Lower leg skin (tissue), 4 donors: ENCODE measurements at places on chromosomes 13 and 19. TPM values are rescaled to one million over a fixed set of nuclear protein-coding genes. Genes with fewer than 3 reads are reported as not detected.

CCL25 gene
- not detected for total RNA-seq

GRCh38 chr19:19778666-19779065 lies 42.9 kb downstream of the ZNF506 start:
- DNase-seq, result no peak

DNA sequence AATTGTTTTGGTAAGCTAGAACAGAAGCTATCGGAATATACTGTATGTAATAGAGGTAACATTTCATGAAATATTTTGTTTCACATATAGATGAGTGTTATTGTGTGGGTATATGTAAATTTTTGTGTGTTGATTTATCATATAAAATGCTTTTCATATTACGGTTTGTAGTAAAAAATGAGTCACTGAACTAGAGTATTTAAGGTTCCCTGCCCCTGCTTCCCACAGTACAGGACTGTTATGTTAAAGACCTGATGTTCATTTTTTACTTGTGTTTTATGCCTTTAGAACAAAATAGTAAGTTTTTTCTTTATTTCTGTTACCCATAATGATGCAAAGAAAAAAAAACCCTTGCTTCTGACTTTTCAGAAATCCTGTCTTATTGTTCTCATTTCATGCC lies 243.4 kb downstream of the ENOX1 start:
- no peak for DNase-seq

- no peak for DNase-seq
Measured at GRCh38 chr13:99992949-99993351, 11.4 kb downstream of the ZIC2 start.

DNA sequence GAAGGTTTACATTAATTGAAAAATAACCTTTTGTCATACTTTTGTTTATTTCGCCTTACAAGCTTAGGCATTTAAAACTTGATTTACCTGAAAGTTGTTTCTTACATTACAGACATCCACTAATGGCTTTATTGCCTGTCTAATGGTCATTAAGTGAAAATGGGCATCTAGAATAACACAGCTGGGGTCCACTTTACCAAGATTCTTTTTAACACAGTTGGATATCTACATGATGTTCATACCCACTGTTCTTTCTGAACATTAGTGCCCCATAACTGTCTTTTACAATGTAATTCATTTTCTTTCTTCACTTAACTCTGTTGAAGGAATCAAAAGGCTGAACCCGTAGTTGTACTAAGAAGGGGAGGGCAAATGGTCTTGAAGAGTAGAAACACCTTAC lies 19.8 kb upstream of the KLHL1 start:
- no peak for DNase-seq

PCDH9 gene
- 0.21 TPM for total RNA-seq

DNA sequence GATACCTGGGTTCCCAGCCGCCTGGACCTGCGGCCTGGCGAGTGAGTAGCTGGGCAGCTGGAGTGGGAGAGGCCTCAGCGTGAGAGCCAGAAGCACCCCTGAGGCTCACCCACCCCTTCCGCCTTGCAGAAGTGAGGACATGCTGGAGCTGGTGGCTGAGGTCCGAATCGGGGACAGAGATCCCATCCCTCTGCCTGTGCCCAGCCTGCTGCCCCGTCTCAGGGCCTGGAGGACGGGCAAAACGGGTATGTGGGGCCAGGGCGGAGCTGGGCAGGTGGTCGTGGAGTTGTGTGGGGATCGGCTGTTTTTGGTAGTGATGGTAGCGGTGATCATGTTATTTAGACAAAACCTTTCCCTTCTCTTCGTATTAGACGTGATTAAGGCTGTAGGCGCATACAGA lies 4.6 kb downstream of the SCAF1 start:
- DNase-seq, result no peak

DNA sequence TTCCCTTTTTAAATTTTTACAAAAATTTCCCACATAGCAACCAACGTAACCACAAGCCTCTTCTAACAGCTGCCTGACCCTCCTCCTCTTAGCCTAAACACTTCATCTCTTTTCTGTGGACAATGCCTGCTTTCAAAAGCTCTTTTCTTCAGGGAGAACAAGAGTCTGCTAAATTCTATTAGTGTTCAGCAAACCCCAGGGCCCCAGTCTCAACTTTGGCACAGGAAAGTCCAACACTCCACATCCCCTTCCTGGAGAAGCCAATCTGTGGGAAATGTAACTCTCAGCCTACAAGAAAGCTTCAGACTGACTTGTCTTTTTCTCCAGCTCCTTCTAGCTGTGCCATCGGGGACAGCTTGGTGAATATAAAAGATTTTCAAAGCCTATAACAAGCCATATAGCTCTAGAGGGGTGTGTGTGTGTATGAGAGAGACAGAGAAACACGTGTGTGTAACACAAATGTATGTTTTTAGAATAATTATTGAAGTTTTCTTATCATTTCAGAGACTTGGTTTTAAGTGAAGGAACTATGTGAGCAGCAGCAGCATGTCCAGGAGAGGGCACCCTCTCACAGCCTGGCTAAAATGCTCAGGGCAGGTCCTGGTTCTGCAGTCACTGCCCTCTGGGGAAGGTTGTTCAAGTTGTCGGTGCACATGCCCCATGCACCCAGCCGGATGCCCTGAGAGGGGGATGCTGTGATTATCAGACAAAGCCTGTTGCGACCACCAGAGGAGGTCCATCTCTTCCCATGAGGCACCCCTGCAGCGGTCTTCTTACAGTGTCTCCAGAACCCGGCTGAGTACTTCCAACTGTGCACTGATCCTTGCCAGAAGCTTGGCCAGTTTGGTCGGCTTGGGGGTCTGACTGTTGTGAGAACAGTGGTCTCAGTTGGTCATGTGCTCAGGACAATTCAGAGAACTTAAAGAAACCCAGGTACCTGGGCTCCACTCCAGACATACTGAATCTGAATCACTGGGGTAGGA lies 34.4 kb downstream of the CCDC70 start:
- no peak for DNase-seq

CFD gene
- total RNA-seq, result 871 TPM

KLK6 gene
- total RNA-seq, result 0.27 TPM

DNA sequence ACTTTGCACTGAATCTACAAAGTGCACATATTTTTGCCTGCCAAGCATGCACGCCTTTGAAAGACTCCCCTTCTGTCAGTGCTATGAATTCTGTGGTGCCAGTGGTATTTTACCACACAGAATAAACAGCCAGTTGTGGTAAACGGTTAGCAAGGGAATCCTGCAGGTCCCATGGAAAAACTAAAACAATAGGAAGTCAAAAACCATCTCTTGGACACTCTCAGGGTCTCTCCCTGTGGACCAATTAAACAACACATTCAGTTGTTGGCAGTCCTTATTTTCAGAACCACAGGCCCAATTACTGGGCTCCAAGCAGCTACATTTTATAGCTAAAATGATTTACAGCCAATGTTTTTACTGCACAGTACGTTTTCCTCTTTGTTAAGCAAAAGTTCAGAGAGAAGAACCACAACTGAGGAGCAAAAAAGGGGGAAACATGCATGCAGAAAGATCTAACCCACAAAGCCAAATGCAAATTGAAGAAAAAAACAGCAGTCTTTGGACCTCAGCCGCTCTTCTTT lies 116.9 kb downstream of the KCTD12 start:
- DNase-seq, result no peak

- peak; percentile 91 for DNase-seq
Measured at GRCh38 chr19:6056801-6057650, 53.3 kb downstream of the RFX2 start.

DNA sequence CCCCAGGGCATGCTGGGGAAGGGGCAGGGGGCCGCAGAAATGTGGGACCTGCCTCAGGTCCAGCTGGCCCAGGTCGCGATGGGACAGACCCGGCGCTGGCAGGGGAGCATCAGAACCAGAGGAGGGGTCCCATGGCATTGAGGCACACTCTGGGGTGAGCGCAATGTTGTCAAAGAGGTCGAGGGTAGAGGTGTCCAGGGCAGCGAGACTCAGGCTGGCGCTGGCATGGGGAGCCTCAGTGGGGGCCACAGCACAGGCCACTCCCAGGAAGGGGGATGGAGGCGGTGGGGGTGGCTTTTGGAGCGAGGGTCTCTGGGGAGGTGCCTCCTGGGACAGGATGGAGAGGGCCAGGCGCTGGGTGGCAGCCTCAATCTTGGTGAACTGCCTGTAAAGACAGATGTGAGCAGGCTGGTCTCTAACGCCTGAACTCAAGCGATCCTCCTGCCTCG lies 944 bp downstream of the C19orf85 start:
- DNase-seq, result no peak

GRCh38 chr19:39339674-39340073 lies 2.5 kb upstream of the SAMD4B start:
- no peak for DNase-seq

CXCL17 gene
- not detected for total RNA-seq

PSG7 gene
- total RNA-seq, result 0.25 TPM

GRCh38 chr13:102838273-102838672 lies 7.6 kb upstream of the ERCC5 start:
- DNase-seq, result no peak

DNA sequence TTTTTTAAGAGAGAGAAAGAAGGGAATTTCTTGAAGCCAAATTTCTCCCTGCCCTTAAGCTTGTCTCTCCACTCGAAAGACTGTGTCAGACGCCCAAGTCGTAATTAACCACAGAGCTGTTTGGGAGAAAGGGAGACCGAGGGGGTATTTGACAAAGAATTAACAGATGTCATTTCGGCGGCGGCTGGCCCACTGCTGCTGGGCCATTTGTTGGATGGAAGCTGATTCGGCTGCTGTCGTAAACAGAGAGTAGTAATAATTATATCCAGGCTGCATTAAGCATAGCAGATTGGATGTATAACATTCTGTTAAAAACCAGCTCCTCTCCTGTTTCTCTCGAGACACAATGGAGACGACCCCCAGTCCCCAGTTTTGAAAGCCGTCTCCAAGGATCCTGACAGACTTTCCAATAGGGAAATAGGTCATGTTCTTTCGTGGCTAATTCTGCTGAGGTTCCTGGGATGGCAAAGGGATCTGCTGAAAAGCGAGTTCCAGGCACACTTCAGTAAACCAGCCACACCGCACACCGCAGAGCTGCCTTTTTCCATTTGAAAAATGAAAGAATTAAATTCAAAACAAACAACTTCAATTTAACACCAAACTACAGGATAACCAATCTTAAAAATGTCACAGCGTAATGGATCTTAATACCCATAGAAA lies 71.5 kb downstream of the KCTD15 start:
- peak; percentile 74 for DNase-seq

FGF14 gene
- 0.44 TPM for total RNA-seq

- DNase-seq, result no peak
Measured at GRCh38 chr13:109233293-109233692, 553.1 kb downstream of the IRS2 start.

VASP gene
- total RNA-seq, result 57.1 TPM

- DNase-seq, result peak; percentile 30
Measured at GRCh38 chr19:55418185-55418584, 10.6 kb upstream of the UBE2S start.

DNA sequence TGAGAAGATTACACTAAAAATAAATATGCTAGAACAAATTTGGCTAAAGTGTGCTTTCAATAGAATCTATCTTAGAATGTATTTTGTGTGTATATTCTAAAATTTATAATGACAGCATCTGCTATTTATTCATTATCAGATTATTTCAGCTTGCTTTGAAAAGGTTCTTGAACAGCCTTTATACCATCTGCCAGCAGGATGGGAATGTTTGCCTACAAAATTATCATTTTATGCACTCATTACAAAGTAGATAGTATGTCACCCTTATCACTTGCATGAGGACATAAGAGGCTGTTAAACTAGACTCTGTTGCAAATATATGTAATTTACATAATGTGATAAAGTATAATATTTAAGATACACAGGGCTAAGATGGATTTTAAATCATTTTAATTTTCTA lies 1286.9 kb upstream of the PCDH20 start:
- DNase-seq, result no peak

DNA sequence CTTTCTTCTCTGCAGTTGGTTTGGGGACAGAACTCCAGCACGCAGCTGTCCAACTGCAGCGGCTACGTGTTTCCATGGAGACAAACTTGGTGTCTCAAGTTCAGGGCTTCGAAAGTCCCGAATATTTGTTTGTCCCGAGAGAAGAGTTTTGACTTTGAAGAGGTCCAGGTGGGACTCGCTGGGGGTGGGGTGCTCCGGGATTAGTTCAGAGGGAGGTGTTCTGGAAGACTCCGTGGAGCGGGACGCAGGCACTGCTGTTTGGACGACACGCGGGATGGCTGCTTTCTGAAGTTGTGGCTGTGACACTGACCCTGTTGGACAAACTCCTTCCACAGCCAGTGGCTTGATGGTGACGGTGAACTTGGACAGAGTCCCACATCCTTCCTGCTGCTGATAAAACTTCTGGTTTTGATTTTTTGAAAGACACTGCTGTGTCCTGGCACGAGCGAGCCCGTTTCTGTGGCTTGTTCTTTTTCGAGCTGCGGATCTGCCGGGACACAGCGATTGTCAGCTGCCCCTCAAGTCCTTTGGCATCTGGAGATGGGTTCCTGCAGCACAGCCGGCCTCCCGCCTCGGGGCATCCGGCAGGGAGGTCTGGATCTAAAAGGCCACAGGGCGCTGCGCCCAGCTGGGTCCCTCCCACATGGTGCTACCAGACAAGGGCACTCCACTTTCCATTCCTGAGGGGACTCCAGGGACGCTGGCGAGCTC lies 15.9 kb upstream of the RANBP3 start:
- no peak for DNase-seq

DNA sequence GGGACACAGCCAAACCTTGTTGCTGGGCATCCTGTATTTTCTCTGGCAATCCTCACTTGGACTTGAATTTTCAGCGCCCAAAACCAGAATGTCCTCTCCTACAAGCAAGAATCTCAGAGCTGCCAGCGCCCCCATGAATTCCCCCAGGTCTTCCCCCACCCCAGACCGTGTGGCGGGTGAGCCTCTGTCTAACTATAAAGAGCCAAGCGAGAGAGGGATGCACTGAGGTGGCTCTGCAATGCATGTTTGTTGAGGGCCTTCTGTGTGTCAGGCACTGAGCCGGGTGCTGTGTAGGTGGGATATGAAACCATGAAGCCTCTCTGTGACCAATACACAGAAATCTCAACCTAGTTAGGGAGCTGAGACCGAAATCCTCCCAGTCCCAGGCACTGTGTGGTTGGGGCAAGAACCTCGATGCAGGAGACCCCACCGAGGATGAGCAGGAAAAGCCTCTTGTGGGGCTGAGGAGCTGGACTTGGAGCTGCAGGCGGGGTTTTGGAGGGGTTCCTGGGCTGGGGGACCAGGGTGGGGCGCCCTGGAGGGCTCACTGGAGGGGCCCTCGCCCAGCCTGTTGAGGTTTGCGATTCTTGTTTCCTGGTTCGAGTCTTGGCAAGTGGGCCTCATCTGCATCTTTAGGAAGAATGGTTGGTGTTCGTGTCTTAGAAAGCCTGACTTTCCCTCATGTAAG lies 12.4 kb upstream of the PROZ start:
- DNase-seq, result peak; percentile 53
